ENCODE measurements at places on chromosomes 2 and 18.

DNA sequence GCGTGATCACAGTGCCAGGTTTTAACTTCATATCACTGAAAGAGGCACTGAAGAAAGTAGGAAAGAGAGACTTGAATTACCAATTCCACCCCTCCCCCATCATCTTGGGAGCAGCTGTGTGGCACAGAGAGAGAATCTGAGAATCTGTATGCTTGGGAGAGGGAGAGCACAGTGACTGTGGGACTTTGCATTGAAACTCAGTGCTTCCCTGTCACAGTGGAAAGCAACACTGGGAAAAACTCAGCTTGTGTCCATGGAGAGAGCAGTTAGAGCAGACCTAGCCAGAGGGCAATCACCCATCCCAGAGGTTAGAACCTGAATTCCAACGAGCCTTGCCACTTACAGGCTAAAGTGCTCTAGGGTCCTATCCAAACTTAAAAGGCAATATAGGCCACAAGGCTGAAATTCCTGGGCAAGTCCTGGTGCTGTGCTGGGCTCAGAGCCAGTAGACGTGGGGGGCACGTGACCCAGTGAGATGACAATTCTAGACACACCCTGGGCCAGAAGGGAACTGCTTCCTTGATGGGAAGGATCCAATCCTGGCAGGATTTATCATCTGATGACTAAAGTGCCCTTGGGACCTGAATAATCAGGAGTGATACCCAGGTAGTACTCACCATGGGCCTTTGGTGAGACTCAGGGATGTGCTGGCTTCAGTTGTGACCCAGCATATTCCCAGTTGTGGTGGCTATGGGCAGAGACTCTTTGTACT lies 15.5 kb upstream of the ABCB11 start:
- no peak for DNase-seq

- no peak for DNase-seq
These were observed 17.7 kb downstream of the PAX8 start for GRCh38 chr2:113260991-113261390.

DNA sequence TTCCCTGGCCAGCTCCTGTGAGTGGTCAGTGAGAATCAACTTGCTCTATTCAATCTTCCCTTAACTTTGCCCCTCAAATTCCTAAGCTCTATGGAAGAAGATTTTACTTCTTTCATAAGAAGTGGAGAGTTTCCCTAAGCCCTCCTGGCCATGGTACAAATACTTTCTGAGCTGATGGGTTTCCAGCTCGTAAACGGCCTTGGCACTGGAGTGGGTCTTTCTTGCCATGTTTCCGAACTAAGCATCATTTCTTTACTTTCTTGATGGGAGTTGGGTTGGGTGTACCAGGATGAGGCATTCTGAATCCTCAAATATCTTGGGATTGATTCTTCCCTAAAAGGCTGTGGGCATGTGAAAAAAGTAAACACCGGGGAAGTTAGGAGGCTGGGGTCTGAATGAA lies 72.5 kb downstream of the ACKR3 start:
- no peak for DNase-seq

DNA sequence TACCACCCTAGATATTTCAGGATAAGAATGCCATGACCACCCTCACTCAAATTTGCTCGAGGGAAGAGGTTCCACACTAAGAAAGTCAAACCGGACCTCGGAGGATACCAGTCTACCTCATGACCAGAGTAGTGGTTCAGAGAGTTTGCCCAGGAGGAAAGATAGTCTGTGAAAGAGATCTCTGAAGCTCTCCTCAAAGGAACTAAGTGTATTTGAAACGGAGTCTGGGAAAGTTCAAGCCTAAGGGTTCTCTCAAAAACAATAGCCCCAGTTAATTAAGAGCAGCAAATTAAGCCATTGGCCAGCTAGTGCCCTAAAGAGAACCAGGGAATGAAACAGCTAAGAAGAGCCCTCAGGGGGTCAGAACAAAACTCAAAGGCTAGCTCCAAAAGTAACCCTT lies 94.9 kb downstream of the SPHKAP start:
- no peak for DNase-seq

DNA sequence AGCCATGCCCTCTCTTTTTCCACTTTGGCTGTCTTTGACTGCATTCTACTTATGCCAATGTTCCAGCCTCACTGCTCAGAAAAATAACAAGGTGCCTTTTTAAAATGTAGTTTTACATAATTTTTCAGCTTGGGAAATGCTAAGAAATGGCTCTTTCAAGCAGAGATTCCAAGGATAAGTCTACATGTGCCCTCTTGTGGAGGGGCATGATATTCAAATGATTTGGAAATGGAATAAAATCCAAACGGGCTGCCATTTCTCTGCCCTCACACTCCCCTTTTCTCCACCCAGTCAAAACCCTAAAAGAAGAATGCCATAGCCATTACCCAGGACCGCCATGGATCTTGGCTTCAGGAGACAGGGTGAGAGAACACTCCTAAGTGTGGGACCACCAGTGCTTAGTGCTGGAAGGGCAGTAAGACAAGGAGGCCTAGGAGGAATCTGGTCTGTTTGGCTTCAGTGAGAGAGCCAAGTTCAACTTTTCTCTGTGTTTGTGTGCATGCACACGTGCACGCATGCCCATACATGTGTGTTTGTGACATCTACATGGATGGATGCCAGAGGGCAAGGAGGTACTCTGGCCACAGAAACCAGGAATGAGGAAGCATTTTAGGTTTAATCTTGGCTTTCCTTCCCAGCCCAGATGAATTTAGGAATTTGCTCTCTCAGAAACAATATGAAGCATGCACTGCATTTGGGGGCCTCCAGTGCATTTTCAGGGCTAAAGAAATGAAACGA lies 174.0 kb upstream of the SLC14A2 start:
- no peak for DNase-seq

DNA sequence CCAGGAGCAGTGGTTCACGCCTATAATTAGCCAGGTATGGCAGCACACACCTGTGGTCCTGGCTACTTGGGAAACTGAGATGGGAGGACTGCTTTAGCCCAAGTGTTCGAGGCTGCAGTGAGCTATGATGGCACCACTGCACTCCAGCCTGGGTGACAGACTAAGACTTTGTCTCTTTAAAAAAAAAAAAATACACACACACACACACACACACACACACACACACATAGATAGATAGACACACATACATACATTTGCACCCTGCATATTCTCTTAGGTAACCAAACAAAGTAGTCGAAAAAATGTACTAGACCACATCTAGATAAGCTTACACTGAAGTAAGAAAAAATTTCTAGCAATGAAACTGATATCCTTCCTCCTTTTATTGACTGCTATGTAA lies 86.8 kb downstream of the OLA1 start:
- DNase-seq = no peak

DNA sequence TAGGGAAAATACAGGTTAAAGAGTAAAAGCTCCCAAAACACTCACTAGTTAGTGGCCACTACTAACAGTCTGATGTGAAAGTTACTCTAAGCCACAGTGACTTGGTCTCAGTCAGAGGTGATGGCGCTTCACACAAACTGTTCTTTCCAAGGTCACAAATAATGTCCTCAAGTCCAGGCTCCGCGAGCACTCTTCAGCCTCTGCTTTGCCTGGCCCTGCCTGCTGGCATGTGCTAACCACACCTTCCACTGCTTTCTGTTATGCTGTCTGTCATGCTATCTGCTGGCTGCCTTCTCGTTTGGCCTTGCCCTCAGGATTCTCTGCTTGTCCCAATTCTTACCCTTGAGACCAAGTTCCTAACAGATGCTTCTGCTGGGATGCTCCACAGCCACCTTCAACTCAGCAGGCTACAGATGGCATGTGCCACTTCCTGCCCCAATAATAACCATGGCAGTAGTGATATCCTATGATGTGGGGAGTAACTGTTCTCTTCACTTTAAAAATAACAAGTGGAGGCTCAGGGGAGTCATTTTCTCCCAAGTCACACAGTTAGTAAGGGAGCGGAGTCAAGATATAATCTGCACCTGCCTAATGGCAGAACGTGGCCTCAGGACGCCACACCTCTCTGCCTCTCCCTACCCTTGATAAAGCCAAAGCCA lies 75.7 kb downstream of the ZAP70 start:
- DNase-seq = no peak

GRCh38 chr2:27216416-27217137 lies 592 bp upstream of the CAD start:
- DNase-seq = no peak

GRCh38 chr2:226984750-226985582 lies 149.1 kb downstream of the RHBDD1 start:
- DNase-seq = peak; percentile 12

DNA sequence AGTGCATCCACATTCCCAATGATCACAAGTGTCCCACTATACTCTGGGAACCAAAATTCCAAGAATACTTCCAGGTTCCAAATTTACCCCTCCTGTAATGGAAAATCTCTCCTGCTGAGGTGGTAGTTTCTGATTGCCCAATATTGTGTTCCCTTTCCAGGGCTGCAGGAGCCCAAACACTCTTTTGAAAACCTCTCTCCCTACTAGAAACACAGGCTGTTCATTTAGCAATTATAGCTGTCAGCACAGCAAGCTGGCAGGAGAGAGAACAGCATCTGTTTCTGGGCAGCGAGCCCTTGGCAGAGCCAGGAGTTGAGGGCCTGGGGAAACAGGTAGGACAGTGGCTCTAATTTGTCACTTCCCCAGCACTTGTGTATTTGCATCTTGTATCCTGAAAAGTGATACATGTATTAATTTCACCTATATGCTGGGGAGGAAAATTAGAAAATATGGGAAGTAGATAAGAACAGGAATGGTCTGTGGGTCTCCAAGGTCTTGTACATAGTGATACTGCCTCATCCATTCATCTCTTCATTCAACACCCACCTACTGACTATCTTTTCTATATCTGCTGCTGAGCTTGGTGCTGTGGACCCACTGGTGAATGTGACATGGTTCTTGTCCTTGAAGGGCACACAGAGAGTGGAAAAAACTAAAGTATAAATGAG lies 16.9 kb upstream of the PAIP2B start:
- DNase-seq = no peak

- DNase-seq = no peak
These were observed 56.5 kb upstream of the PAPOLG start for GRCh38 chr2:60699617-60700016.

GRCh38 chr2:48227617-48228344 lies 302.2 kb upstream of the STON1 start:
- DNase-seq = no peak

GRCh38 chr2:51424418-51424817 lies 392.5 kb upstream of the NRXN1 start:
- DNase-seq = no peak

DNA sequence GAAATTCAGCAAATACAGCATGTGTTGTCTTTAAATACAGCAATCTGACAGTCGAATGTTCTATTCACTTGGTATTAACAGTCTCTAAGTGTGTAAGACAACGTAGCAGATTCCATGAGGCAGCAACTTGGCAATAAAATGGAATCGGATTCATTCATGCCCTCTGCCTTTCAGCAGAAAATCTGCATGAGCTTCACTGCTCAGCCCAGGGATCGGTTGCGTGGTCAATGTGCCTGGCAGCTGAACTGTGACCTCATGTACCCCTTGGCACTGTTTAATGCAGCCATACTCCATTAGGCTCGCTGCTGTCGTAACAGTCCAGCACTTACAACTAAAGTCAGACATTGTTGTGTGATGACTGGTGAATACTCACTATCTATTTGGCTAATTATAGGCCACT lies 17.7 kb upstream of the RGPD4 start:
- no peak for DNase-seq

- no peak for DNase-seq
These were observed 41.6 kb downstream of the NPPC start for GRCh38 chr2:231884438-231885140.

- no peak for DNase-seq
These were observed 104.1 kb upstream of the OTOS start for GRCh38 chr2:240244543-240244942.

- DNase-seq = no peak
These were observed 170.1 kb upstream of the PGAP1 start for GRCh38 chr2:197096649-197097048.

Measured in central memory CD4-positive, alpha-beta T cell (primary cell).